ENCODE measurements at places on chromosomes 5 and 9.

DNA sequence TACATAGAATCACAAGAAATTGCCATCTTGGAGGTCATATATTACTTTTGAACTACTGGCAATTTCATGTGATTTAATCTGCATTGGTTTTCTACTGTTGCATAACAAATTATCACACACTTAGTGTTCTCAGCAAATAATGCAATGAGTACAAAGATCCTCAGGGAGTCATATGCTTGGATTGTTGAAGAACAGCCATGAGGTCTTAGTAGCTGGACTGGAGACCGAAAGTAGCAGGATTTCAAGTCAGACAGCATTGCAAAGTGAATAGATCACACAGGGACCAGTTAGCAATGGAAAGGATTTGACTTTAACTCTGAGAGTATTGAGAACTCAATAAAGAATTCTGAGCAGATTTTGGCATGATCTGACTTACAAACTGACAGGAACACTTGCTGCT, 32.2 kb upstream of the FRMD3 start:
- no peak overlapping the region for H3K27ac ChIP-seq
- no peaks in the 10 kb centered on the region for H3K36me3 ChIP-seq
- H3K4me3 ChIP-seq: no peak overlapping the region
- DNase-seq: no peak

GRCh38 chr9:117325831-117326230, 89.0 kb downstream of the ASTN2 start:
- H3K36me3 ChIP-seq: no peaks in the 10 kb centered on the region
- no peaks in the 10 kb centered on the region for H3K4me1 ChIP-seq
- no peaks in the 10 kb centered on the region for H3K27me3 ChIP-seq
- DNase-seq: no peak
- H3K4me3 ChIP-seq: no peak overlapping the region

- no peaks in the 10 kb centered on the region for H3K4me1 ChIP-seq
- no peak overlapping the region for H3K4me3 ChIP-seq
- no peak for DNase-seq
- H3K27ac ChIP-seq: no peak overlapping the region
- H3K27me3 ChIP-seq: peaks cover 4% of the 10 kb centered on the region
Measured at GRCh38 chr9:98708103-98708932, 417 bp downstream of the GABBR2 start.

DNA sequence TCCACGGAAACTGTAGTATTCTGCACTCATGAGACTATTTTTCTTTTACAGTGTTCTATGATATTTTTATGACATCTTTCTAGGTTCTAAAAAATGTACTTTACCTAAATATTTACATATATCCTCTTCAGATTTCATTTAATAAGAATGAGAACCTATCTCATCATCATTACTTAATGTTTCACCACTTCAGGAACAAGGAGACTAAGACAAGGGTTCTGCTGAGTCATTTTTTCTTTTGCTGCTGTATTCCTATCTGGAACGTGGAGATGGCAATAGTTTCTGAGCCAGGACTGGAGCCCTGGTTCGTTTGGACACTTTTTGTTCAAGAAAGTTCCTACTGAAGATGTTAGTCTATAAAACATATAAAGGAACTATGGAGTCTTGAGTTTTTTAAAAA, 258.2 kb upstream of the MAP3K1 start:
- no peaks in the 10 kb centered on the region for H3K36me3 ChIP-seq
- DNase-seq: no peak
- no peaks in the 10 kb centered on the region for H3K4me1 ChIP-seq
- H3K27ac ChIP-seq: no peak overlapping the region

DNA sequence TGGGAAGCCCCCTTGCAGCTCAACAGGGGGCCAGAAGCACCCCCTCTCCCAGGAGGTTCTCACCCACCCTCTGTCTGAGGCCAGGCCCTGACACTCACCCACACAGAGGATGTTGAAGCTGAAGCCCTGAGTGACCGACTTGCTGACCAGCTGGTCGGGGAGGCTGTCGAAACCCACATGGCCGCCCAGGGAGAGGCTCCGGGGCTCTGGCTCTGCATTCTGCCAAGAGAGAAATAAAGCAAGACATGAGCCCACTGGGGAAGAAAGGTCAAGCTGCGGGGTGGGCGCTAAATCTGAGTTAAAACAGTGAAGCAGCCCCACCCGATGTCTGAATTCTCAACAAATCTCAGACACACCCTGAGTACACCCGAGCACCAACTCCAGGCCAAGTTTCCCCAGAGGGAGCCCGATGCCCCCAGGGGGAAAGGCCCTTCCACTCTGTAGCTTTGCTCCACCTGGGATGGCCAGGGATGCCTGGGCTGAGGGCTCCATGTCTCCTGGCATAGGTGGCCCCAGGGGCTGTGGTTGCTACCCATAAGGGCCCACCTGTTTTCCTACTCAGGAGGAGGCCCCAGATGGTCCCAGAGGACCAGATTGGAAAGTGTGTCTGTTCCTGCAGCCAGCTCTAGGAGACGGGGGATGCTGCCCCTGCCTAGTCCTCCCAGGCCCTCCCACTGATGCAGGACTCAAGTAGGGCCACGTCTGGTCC, 11.6 kb downstream of the SEPTIN8 start:
- no peak overlapping the region for H3K4me3 ChIP-seq
- no peaks in the 10 kb centered on the region for H3K4me1 ChIP-seq
- no peak for DNase-seq
- no peaks in the 10 kb centered on the region for H3K27me3 ChIP-seq

All from pancreas (tissue), 10 donors.